Activated naive CD4-positive, alpha-beta T cell treated with anti-CD3 and anti-CD28 coated beads, Interleukin-2, amount 10 ng/mL, durations not matched to agents 7 days and 5 days (primary cell): ENCODE measurements at places on chromosomes 7 and 10.

DNA sequence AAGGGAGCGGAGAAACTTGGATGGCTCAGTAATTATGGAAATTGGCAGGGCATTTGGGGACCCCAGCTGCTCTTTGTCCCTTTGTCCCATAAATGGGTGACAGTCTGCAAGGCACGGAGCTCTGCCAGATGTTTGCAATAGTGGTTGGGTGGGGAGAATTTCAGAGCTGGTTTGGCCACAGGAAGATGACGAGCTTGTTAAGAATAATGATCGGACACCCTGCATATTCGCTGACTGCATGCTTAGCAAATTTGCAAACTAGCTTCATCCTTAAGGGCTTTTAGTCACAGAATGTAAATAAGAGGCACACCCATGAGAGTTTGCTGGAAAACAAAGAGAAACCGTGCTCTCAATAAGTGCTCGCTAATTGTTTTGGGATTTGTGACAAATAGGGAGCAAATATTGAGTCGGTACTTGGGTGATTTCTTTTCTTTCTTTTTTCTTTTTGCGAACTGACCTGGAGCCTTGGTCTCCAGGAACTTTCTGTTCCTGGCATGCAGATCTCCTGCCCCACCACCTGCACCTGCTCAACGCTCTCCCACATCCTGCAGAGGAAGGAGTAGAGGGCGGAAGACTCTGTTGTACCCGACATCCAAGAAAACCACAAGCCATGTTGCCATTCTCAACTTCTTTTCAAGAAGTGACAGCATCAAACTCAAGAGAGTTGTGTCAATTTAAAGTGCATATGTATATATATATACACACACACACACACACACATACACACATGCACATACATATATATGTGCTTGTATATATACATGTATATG, 238.9 kb downstream of the CAMK1D start:
- H3K27me3 ChIP-seq = peaks cover 3% of the 10 kb centered on the region
- H3K4me1 ChIP-seq = peaks cover 72% of the 10 kb centered on the region
- peaks cover 10% of the 10 kb centered on the region for H3K36me3 ChIP-seq
- H3K27ac ChIP-seq = peak overlapping the region; percentile 50
- peak; percentile 62 for DNase-seq

- H3K4me3 ChIP-seq = no peak overlapping the region
- no peaks in the 10 kb centered on the region for H3K36me3 ChIP-seq
- H3K27me3 ChIP-seq = peaks cover 25% of the 10 kb centered on the region
- no peak overlapping the region for H3K27ac ChIP-seq
Measured at GRCh38 chr10:60964257-60965235, 20.6 kb upstream of the RHOBTB1 start.

DNA sequence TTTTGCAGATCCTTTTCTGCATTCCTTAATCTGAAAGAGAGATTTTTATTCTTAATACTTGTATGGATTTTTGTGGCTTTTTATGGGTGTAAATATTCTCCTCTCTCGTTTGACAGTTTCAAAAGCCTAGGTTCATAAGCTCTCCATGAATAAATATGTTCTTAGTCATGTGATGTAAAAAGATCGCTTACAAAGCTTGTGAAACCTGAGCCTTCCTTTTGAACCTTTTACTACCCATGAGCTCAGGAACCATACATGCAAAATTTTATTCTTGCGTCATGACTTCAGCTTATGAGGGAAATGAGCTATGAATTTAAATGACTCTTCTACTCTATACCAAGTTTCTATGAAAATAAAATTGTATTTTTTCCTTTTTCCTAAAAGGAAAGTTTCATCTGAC, 98.7 kb downstream of the POLL start:
- no peak overlapping the region for H3K4me3 ChIP-seq
- no peaks in the 10 kb centered on the region for H3K36me3 ChIP-seq
- H3K27ac ChIP-seq = no peak overlapping the region
- H3K27me3 ChIP-seq = no peaks in the 10 kb centered on the region
- peaks cover 10% of the 10 kb centered on the region for H3K4me1 ChIP-seq

- H3K4me3 ChIP-seq = peak overlapping the region; percentile 86
- peak; percentile 78 for DNase-seq
- peaks cover 21% of the 10 kb centered on the region for H3K36me3 ChIP-seq
- peak overlapping the region; percentile 87 for H3K27ac ChIP-seq
Measured at GRCh38 chr7:4725014-4725849, 43.1 kb downstream of the FOXK1 start.

DNA sequence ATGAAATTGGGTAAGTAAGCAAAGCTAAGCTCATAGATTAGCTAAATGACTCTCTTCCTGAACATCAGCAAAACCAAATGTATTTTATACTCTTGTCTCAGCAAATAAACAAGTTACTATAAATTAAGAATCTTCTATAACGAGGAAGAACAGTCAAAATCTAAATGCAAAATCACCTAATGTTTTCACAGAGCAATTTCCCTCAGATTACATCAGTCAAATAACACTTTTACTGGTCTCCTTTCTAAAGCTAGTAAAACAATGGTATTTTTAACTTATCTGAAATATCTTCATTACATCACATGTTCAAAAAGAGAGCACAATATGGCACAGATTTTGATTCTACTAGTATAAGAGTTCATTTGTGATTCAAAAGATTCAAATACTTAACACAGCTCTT, 16.5 kb upstream of the GPR22 start:
- H3K27me3 ChIP-seq = no peaks in the 10 kb centered on the region

GRCh38 chr7:90625051-90625450, 28.9 kb downstream of the CDK14 start:
- H3K4me1 ChIP-seq = no peaks in the 10 kb centered on the region
- no peak overlapping the region for H3K4me3 ChIP-seq
- DNase-seq = no peak
- H3K36me3 ChIP-seq = no peaks in the 10 kb centered on the region
- no peaks in the 10 kb centered on the region for H3K27me3 ChIP-seq

- no peak overlapping the region for H3K4me3 ChIP-seq
- no peak overlapping the region for H3K27ac ChIP-seq
- H3K36me3 ChIP-seq = no peaks in the 10 kb centered on the region
- H3K27me3 ChIP-seq = no peaks in the 10 kb centered on the region
Measured at GRCh38 chr10:119253433-119254174, 46.2 kb downstream of the GRK5 start.

- H3K36me3 ChIP-seq = peaks cover 2% of the 10 kb centered on the region
- H3K27me3 ChIP-seq = peaks cover 5% of the 10 kb centered on the region
- peak overlapping the region; percentile 77 for H3K27ac ChIP-seq
- H3K4me1 ChIP-seq = peaks cover 29% of the 10 kb centered on the region
Measured at GRCh38 chr7:135993950-135994349, 16.8 kb upstream of the MTPN start.

- H3K36me3 ChIP-seq = no peaks in the 10 kb centered on the region
- H3K4me1 ChIP-seq = no peaks in the 10 kb centered on the region
- DNase-seq = no peak
- H3K4me3 ChIP-seq = no peak overlapping the region
Measured at GRCh38 chr10:121053151-121053550, 202.0 kb downstream of the WDR11 start.

DNA sequence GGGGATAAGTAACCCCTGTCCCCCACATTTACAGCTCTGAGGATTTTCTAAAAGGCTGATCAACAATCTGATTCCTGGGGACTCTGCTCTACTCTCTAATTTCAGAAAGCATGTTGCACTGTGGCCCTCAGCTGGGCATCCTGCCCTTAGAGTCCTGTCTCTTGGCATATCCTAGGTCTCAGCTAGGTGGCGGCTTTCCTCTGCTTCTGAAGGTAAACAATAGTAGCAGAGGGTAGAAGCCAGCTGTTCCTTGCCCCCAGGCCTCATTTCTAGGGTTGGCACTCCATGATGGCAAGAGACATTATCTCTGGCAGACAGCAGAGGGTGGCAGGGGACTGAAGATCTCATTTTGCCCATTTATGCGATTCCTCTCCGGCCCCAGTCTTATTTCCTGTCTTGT, 77.0 kb downstream of the ADCYAP1R1 start:
- no peak overlapping the region for H3K27ac ChIP-seq
- no peak overlapping the region for H3K4me3 ChIP-seq
- no peaks in the 10 kb centered on the region for H3K4me1 ChIP-seq
- no peaks in the 10 kb centered on the region for H3K36me3 ChIP-seq
- H3K27me3 ChIP-seq = peaks cover 11% of the 10 kb centered on the region

DNA sequence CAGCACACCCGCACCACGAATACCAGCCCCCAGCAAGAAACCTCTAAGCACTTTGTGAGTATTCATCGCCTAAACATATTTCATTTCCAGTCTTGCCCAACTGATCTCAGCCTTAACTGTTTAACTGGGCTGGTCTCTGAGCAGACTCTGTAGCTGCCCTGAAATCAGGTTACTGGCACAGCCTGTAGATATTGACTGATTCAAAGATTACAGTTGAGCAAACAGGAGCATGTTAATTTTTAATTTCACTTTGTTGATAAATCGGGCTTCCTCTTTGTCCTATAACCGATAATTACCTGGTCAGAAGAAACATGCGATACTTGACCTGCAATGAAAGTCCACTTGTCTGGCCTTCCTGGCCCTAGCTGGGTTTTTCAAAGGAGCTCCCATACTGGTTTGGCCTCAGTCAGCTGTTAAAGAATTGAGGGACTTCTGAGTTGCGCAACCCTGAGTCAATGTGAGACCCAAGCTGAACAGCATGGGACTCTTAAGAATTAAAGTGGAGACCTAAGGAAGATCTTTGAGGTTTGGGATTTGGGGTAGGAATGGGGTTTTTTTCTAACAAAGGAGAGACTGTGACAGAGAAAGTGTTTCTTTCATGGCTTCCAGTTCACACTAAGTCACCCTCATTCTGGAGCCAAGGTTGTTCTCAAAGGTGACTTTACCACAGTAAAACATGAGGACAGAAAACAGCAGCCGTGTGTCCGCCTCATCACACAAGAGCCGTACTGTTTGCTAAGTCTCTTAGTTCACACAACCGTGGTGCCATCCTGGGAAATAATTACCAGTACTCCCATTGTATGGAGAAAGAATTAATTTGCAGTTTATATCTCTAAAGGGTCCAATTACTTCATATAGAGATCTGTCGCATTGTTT, 75.9 kb downstream of the PPP1R3C start:
- H3K4me3 ChIP-seq = no peak overlapping the region
- H3K36me3 ChIP-seq = no peaks in the 10 kb centered on the region
- no peak overlapping the region for H3K27ac ChIP-seq
- no peaks in the 10 kb centered on the region for H3K4me1 ChIP-seq
- H3K27me3 ChIP-seq = peaks cover 3% of the 10 kb centered on the region
- no peak for DNase-seq

- H3K4me1 ChIP-seq = no peaks in the 10 kb centered on the region
- no peaks in the 10 kb centered on the region for H3K27me3 ChIP-seq
- DNase-seq = no peak
- H3K4me3 ChIP-seq = no peak overlapping the region
- no peaks in the 10 kb centered on the region for H3K36me3 ChIP-seq
Measured at GRCh38 chr7:47043304-47043703, 538.6 kb downstream of the TNS3 start.

GRCh38 chr10:12549297-12549696, 199.9 kb downstream of the CAMK1D start:
- H3K27ac ChIP-seq = no peak overlapping the region
- no peak overlapping the region for H3K4me3 ChIP-seq
- peaks cover 7% of the 10 kb centered on the region for H3K36me3 ChIP-seq
- DNase-seq = no peak
- H3K4me1 ChIP-seq = peaks cover 24% of the 10 kb centered on the region

- H3K4me3 ChIP-seq = no peak overlapping the region
- H3K4me1 ChIP-seq = peaks cover 3% of the 10 kb centered on the region
- DNase-seq = no peak
- H3K36me3 ChIP-seq = peaks cover 6% of the 10 kb centered on the region
- peak overlapping the region; percentile 43 for H3K27ac ChIP-seq
Measured at GRCh38 chr7:38855386-38855785, 53.6 kb downstream of the VPS41 start.

DNA sequence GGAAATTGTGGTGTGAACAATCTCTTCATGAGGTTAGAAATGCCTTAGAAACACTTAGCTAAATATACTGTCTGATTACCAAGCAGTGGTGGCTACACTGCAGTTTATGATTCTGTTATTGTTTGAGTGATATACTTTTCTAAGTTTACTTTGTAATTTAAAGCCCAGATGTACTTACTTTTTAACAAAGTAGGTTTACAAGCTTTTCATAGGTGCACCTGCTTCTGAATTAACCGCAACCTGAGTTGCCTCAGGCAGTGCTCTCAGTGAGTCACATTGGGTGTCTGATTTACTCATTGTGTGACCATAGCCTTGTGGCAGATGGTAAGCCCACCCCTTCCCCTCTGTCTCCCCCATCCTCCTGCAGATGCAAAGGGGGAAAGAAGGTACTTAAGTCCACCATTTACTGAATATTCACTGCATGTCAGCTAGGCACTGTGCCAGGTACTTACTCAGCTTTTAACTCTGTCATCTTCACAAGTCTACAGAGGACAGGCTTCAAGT, 9.0 kb downstream of the MTURN start:
- no peaks in the 10 kb centered on the region for H3K4me1 ChIP-seq
- H3K27me3 ChIP-seq = peaks cover 3% of the 10 kb centered on the region
- no peak for DNase-seq
- H3K36me3 ChIP-seq = no peaks in the 10 kb centered on the region
- H3K4me3 ChIP-seq = no peak overlapping the region
- no peak overlapping the region for H3K27ac ChIP-seq

DNA sequence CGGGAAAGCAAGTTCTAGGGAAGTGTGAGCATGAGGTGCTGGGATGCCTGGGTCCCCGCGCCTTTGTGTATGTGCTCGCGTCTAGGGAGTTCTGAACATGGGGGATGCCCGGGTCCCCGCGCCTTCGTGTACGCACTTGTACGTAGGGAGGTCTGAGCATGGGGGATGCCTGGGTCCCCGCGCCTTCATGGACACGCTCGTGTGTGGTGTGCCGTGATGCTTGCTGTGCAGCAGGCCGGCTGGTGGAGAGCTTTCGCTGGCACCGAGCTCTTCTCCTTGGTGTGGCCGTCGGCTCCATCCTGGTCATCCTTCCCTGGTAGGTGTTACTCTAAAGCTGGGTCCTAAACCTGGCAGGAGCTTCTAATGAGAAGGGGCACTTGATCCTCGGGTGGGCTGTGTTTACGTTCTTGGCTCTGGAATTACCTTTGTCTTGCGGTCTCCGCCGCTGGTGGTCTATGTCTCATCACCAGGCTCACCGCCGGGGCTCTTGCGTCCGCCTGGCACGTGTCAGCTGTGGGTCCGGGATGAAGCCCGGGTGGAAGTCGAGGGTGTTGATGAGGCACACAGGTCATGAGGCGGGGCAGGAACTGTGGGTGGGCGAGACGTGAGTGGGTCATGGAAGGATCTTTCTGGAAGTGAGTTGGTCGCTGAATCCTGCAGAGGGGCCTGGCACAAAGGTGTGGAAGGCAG, 63.5 kb downstream of the DNAJB6 start:
- no peak overlapping the region for H3K27ac ChIP-seq
- peaks cover 18% of the 10 kb centered on the region for H3K4me1 ChIP-seq
- no peak for DNase-seq
- H3K36me3 ChIP-seq = peaks cover 19% of the 10 kb centered on the region
- no peaks in the 10 kb centered on the region for H3K27me3 ChIP-seq
- H3K4me3 ChIP-seq = no peak overlapping the region
